ENCODE measurements at places on chromosomes 11 and 22.
A peak's percentile ranks its signal among the peaks of the same experiment; 100 is the strongest.

DNA sequence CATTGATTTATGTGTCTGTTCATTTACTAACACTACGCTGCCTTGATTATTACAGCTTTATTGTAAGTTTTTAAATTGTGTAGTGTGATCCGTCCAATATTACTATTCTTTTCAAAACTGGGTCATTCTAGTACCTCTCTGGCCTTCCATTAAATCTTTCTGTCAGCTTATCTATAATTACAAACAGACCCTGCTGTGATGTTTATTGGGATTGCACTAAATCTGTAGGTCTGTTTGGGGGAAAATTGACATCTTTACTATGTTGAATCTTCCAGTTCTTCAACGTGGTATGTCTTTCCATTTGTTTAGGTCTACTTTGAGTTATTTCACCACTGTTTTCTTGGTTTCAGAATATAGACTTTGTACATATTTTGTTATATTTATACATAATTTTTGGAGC, 15.6 kb downstream of the CABIN1 start:
- DNase-seq = no peak

DNA sequence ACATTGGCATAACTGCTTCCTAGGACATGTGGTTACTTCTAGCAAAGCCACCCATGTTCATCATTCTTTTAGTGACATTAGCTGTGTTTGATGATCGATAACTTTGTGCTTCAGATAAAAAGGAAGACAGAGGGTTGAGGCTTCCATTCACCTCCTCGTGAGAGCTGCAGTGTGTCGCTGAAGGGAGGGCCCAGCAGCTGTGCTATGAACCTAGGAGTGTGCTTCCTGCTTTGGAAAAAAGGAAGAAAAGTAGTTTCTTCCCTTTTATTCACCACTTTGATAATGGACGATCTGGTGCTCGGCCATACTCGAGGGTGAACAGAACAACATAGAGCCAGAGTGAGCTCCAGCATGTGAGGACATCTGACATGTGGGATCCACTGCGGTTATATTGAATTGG, 6.1 kb upstream of the RFPL2 start:
- no peak for DNase-seq

- DNase-seq = no peak
Measured at GRCh38 chr11:69972351-69972802, 105.7 kb upstream of the ANO1 start.

GRCh38 chr11:70376621-70377020, 21.7 kb upstream of the CTTN start:
- DNase-seq = no peak

DNA sequence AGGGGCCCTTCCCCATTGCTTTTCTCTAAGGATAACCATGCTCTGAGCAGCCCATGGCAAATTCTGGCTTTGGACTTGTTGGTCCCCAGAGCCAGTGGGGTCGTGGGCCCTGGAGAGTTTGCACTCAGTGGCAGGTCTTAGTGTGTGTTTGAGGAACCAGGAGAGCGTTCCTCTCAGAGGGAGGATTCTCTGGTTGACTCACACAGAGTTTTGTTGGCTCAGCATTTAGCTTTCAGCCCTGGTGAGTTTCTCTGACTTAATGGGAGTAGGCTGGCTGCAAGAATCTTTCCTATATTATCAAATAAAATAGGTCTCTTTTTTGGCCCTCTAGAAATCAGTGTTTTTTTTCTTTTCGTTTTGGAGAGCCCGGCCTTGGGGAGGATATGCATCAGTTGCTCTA, 20.9 kb downstream of the ST14 start:
- no peak for DNase-seq

DNA sequence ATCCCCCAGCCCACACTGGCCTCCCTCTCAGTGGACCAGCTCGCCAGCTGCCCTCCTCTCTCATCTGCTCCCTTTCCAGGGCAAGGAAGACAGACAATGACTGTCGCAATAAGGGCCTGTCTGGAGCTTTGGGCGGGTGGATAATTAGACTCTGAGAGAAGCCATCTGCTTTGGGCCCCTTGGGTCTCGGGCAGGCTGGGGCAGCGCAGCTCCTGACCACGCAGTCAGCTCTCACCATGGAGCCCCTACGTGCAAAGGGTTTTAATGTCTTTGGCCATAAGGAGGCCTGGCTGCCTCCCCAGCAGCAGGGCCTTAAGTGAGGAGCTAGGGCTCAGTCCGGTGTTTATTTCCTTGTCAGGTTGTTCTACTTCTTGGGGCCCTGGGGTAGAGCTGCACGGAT, 153.9 kb downstream of the CHST1 start:
- DNase-seq = no peak

DNA sequence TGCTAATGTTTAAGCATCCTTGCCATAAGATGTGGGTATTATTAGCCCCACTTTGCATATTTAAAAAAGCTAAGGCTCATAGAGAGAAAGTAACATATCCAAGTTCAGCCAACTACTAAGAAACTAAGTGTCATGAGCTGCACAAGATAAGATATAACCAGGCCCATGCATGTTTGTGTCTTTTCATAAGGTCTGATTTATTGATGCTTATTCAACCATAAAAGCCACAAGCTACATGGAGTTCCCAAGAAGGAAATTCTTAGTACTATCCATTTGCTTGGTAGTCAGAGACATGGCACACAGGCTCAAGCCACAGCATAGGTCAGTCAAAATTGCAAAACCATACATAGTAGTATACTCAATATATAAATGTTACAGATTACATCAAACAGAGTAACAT, 488.5 kb downstream of the SOX6 start:
- DNase-seq = no peak

DNA sequence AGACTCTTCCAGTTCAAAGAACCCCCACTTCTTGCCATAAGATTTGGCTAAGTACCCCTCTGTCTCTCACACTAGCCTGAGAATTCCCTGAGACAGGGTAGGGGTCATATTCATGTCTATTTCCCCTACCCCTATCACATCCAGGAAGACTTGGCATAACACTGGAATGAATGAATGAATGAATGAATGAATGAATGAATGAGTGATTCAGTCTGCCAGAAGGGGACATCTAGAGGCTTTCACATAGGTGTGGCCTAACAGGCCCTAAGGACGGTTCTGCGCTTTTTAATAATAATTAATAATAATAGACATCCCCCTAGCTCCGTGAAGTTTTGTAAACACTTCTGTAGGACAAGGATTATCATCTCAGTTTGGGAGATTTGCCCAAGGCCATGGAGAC, 415.7 kb downstream of the TENM4 start:
- no peak for DNase-seq

- DNase-seq = no peak
Measured at GRCh38 chr11:116960930-116961329, 123.5 kb upstream of the APOA1 start.

- DNase-seq = no peak
Measured at GRCh38 chr11:5928271-5928670, 13.8 kb upstream of the OR56A3 start.

GRCh38 chr11:71490731-71491390, 36.2 kb upstream of the KRTAP5-7 start:
- no peak for DNase-seq

- DNase-seq = no peak
Measured at GRCh38 chr11:69486773-69487291, 5.4 kb downstream of the LINC01488 start.

GRCh38 chr11:7222619-7223018, 29.1 kb upstream of the SYT9 start:
- DNase-seq = no peak

- no peak for DNase-seq
Measured at GRCh38 chr11:110261195-110262071, 35.0 kb downstream of the RDX start.

- no peak for DNase-seq
Measured at GRCh38 chr11:65416841-65417701, 5.5 kb upstream of the NEAT1 start.

DNA sequence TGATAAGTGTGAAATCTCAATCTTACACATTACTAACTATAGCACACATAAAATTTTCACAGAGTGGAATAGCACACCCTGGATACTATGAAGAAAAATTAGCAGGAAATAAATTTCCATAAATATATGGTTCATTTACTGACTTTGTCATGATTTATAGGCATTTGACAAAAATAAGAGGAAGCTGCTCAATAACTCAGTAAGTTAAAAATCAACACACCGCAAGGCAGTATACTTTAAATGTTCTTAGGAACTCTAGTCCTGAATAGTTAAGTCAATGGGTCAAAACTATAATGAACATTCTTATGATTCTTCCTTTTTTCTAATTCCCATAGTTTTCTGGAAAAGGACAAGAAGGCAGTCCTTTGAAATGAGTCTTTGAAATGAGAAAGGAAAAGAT, 1557.8 kb upstream of the RAG2 start:
- no peak for DNase-seq

GRCh38 chr11:70547821-70548670, 149.7 kb downstream of the CTTN start:
- DNase-seq = no peak

- DNase-seq = no peak
Measured at GRCh38 chr22:26174280-26174679, 5.0 kb downstream of the SEZ6L start.

DNA sequence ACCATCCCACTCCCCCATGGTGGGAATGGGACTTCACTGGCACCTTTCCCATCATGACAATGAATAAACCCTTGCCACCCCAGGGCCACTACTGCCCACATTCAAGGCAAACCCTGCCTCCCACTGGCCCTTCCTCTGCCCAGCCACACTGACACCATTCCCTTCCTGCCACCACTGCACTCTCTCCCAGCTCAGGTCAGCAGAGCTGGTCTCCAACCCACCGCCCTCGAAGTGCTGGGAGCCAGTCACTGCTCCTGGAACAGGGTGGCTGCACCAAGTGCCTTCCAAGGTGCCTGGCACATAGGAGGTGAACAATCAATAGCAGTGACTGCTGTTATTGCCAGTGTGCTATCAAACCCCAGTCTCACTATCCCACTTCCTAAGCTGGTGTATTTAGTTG, 27.1 kb downstream of the PRDM10 start:
- no peak for DNase-seq

GRCh38 chr11:3732671-3733436, 61.7 kb upstream of the CHRNA10 start:
- DNase-seq = no peak

- DNase-seq = no peak
Measured at GRCh38 chr11:78801161-78801884, 226.7 kb upstream of the NARS2 start.

DNA sequence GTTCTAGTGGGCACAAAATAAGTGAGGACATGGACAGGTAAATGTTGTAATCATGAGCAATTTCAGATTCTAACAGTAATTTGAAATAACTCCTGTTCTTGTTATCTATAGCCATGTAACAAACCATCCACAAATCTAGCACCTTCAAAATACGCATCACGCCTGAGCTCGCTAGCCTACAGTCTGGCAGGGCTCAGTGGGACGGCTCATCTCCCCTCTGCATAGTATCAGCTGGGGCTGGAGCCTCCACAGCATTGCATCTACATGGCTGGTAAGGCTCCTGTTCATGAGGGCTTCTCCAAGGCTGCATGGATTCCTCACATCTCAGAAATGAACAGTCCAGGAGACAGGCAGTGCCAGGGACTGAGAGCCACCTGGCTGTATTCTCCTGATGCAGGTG, 112.6 kb downstream of the KCNQ1 start:
- DNase-seq = no peak

DNA sequence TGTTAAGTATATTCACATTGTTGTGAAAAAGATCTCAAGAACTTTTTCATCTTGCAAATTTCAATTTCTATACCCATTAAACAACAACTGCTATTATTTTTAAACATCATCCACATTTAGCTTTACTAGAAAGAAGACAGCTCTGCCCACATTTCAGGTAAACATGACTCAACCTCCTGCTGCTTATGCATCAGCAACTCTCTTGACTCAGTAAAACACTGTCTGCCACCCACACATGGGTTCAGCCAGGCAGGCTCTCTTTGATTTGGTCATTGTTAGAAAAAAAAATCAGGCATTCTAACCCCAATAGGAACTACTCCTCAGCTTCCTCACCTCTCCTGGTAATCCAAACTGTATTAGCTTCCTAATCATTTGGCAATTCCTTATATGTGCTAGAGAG, 5.1 kb upstream of the ENDOD1 start:
- DNase-seq = no peak

DNA sequence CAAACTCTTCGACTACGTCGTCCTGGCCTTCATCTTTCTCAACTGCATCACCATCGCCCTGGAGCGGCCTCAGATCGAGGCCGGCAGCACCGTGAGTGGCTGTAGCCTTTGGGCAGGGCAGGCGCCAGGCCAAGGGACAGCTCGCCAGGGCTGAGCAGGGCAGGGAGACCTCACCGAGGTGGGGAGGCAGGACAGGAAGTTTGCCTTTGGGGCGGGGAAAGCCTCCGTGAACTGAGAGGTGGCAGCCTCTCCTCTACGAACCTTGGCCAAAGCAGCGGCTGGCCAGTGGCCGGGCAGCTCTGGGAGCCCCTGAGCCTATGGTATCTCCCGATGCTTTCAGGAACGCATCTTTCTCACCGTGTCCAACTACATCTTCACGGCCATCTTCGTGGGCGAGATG, 93.2 kb downstream of the CACNA1I start:
- no peak for DNase-seq

- DNase-seq = no peak
Measured at GRCh38 chr11:77789731-77790476, 30.6 kb downstream of the RSF1 start.

- DNase-seq = no peak
Measured at GRCh38 chr11:62602141-62603071, 741 bp upstream of the MTA2 start.

- DNase-seq = peak; percentile 71
Measured at GRCh38 chr11:613369-613968, 2.3 kb downstream of the IRF7 start.

DNA sequence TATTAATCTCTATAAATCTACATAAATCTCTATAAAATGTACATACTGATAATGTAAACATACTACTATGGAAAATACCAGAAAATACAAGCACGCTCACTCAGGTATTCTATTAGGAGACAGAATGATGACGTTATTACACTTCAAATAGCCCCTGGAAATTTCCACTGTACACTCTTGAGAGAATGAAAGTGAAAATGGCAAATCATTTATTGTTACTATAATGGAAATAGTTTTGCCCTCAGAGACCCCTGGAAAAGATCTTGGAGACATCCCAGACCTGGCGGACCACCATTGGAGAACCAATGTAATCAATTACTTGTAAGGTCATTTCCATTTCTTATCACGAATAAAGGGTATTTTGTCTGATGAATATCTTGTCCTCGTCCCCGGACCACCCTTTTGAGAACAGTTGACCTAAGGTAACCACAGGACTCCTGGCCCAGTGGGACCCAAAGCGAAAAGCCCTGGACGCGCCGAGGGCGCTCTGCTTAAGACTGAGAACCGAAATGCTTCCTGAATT, 509 bp upstream of the PRRG4 start:
- DNase-seq = no peak

All from stimulated activated CD8-positive, alpha-beta memory T cell treated with anti-CD3 and anti-CD28 coated beads, Interleukin-4, amount 100 ng/mL, for 4 hours (primary cell).